ENCODE measurements at places on chromosomes 3 and 15.

- DNase-seq, result no peak
Measured at GRCh38 chr3:52839892-52840545, 5.2 kb upstream of the MUSTN1 start.

DNA sequence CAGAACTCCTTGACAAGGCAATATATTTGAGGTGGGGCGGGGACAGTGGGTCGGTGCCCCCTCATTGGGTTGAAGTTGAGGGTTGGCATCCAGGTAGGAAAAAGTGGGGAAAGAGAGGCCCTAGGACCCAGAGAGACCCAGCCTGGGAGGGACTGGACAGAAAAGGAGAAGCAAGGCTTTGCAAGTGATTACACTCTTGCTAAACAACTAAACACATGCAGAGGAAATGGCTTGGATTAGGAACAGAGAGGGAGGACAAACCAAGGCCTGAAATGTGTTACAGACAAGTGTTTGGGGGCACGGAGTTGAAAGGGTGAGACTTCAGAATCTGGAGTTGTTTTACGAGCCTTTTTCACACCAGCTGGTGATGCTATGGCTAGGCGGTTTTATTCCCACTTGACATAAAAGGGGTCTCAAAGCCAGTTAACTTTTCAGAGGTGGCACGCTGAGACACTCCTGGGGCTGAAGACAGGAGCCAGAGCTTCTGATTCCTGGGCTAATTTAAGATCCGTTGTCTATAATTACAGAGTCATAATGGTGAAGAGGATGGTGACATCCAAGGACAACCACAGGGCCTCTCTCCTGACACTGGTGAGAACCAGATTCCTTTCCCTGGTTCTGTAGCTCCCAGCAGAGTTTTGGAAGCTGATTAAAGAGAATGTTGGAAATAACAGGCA lies 7.7 kb upstream of the KCTD6 start:
- DNase-seq, result no peak

- no peak for DNase-seq
Measured at GRCh38 chr3:58095603-58096138, 87.4 kb downstream of the FLNB start.

DNA sequence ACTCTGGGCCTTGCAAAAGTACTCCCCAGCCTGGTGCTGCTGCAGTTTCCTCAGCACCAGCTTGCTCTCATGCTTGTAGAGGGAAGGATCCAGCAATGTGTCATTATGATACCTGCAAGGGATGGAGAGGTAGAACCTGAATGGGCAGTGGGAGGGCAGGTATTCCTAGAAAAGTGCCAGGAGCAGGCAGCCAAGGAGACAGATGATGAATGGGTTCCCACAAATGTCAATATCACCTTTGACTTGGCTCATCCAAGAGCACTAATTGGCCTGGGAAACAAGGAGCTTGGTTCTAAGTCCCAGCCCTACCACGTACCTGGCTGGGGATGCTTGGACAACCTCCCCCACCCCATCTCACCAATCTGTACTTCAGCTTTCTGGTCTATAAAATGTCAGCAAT lies 9.4 kb downstream of the CILP start:
- no peak for DNase-seq

DNA sequence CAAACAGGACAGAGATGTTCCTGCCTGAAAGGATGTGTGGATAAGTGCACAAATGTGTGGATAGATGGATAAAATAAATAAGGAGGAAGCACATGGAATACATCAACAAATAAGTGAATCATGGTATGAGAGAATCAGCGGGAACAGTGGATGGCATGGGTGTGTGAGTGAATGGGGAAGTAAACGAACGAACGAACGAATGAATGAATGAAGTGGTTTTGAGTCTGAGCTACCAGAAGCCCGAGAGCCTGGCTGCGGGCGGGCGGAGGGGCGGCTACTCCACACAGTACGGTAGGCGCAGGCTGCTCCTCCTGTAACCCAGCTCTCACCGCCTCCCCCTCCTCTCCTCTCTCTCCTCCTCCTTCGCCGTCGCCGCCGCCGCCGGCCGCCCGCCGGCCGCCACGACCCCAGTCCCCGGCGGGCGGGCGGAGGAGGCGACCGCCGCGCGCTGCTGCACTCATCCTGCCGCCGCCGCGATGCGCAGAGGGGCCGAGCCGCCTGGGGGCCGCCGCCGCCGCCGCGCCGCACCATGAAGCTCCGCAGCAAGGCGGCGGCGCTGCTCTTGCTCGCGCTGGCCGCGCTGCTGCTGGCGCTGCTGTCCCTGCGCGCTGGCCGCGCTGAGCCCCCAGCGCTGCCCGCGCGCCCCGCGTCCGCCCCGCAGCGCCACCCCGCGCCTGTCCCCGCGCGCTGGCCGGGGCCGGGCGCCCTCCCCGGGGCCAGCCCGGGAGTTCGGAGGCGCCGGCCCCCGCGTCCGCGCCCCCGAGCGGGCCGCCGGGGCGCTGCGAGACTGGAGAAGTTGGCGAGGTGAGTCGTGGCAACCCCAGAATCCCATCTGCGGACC lies at the start of gene GXYLT2:
Gene GXYLT2 (plus strand): TSS at position 342 of the 841 bp plus-strand sequence. CDS start 188 bp downstream, at position 530.
- DNase-seq, result peak; percentile 58

DNA sequence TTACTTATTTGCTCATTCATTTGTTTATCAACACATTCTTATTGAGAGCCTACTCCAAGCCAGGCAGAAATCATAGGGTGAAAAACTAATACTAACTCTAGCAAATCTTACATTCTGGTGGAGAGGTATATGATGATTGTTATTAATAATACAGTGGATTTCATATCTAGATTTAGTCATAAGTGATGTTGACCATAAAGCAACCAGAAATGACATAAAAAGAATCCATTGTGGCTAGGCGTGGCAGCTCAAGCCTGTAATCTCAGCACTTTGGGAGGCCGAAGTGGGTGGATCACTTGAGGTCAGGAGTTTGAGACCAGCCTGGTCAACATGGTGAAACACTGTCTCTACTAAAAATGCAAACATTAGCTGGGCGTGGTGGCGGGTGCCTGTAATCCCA lies 26.2 kb upstream of the IL20RB start:
- no peak for DNase-seq

DNA sequence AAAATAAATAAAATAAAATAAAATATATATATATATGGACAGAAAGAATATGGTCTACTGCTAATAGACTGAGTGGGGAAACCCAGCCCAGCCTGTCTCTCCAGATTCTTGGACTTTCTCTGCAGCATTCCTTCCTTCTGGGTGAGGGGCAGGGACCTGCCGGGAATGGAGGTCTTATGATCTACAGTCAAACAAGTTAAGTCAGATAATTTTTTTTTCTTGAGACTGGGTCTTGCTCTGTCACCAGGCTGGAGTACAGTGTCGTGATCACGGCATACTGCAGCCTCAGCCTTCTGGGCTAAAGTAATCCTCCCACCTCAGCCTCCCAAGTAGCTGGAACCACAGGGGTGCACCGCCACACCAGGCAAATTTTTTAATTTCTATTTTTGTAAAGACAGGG lies 33.5 kb upstream of the ZNF774 start:
- DNase-seq, result no peak

- DNase-seq, result no peak
Measured at GRCh38 chr15:99618941-99619411, 53.2 kb downstream of the MEF2A start.

- no peak for DNase-seq
Measured at GRCh38 chr3:115322901-115323300, 175.8 kb upstream of the ZBTB20 start.

DNA sequence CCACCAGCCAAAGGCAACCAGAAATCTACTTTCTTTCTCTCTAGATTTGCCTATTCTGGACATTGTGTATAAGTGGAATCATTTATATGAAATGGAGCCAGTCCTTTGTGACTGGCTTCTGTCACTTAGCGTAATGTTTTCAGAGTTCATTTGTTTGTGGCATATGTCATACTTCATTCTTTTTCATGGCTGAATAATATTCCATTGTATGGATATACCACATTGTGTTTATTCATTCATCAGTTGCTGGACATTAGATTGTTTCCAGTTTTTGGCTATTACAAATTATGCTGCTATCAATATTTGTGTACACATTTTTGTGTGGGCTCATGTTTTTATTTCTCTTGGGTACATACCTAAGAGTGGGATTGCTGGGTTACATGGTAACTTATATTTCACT lies 139.2 kb upstream of the CTDSPL start:
- no peak for DNase-seq

DNA sequence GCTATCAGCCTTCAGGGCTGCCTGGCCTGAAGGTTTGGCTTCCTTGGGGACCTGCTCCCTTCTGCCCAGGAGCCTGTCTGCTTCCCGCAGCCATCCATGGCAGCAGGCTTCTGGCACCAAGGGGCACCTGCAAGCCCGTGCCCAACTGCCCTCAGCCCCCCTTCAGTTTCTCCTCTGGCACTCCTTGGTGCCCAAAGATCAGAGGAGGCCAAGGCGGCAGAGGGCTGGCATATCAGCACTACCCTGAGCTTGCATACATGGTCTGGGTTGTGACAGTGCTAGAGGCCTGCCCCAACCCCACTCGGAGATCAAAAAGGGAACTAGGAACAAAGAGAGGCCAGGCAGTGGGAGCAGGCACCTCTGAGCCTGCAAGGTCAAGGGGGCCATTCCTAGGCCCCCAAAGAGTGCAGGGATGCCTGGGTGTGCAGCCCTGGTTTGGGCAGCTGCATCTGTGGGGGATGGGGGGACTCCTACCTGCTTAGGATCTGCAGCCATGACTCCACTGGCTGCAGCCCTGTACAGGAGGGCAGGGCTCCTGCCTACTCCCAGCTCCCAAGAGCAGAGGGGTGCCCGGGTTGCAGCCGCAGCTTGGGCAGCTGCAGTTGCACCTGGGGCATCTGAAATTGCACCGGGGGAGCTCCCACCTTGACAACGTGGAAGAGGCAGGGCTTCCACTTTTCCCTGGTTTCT lies 76.2 kb upstream of the TP63 start:
- no peak for DNase-seq

GRCh38 chr15:89845305-89845893 lies 30.7 kb upstream of the ANPEP start:
- DNase-seq, result peak; percentile 84

- no peak for DNase-seq
Measured at GRCh38 chr3:4533489-4534443, 40.6 kb downstream of the ITPR1 start.

- no peak for DNase-seq
Measured at GRCh38 chr15:89500397-89501270, 4.3 kb upstream of the RHCG start.

DNA sequence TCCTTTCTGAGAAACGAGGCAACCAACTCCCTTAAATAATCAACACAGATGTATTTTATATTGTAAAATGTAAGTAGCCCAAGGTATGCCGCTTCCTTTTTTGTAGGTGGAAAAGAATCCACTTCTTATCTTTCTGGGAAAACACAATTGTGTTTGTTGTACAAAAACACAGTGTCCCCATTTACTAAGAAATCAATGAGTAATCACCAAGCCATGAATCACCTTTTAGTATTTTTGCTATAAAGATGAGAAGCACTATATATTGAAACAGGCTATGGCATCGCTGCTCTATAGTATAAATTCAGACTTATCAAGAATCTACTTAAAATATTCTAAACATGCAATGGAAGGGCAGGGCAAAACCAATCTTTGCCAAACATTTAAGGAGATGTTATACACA lies 104.0 kb downstream of the TNIK start:
- no peak for DNase-seq

DNA sequence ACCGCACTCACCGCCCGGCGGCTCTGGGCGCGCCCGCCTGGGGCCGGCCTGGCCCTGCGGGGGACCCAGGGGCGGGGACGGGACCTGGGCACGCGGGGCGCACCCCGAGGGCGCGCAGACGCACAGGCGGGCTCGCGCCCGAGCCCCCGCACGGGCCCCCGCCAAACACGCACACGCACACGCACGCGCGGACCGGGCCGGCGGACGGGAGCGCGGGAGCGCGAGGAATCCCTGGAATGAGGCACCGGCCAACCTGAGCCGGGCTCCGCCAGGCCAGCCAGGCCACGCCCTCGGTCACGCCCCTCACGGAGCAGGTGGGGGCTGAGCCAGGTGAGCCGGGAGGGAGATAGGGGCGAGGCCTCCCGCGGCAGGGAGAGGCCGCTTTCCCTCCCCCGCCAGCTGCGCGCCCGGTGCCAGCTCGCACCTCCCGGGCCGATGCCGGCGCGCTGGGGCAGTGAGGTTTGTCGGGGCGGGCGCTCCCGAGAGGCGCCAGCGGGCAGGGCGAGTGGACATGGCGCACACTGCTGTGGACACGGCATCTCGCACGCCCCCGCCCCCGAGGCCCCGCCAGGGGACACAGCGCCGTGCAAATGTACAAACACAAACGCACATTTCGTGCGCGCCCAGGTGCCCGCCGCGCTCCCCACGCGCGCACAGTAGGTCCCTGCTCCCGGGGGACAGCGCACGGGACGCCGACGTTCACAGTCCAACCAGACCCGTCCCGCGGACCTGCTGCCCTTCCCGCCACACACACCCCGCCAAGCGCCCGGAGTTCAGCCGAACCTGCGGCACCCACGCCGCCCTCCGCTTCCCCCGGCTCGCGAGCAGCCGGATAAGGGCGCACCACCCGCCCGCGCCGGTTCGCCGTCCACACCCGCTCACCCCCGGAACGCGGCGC lies 75.9 kb upstream of the VGLL4 start:
- DNase-seq, result peak; percentile 77

- no peak for DNase-seq
Measured at GRCh38 chr3:87228316-87228715, 1.2 kb downstream of the CHMP2B start.

DNA sequence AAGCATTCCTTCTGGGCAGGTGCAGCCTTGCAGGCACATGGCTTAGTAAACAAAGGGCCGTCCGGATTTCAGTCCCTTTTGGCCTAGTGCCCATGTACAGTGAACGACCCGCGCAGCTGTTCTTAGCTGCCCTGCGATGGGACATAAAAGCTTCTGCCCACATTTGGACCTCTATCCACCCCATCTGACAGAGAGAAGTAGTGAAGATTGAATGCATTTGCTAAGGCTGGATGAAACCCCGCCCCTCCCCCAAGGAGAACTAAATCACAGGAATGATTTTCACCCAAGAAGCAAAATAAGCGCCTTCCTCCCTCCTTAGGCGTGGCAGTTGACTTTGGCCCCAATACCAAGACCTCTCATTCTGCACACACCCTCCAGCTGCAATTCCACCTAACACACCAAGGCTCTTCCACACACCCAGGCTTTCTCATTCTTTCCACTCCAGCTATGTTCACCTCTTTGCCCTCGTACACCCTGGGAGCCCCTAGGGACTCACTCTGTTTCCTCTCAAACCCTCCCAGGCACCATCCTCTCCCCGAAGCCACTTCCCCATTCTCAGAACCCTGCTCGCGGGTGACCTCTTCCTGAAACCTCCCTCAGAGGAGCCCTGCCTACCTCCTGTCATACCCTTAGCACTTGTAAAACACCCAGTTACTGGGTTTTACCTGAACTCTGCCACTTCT lies 14.1 kb upstream of the HRH1 start:
- no peak for DNase-seq

DNA sequence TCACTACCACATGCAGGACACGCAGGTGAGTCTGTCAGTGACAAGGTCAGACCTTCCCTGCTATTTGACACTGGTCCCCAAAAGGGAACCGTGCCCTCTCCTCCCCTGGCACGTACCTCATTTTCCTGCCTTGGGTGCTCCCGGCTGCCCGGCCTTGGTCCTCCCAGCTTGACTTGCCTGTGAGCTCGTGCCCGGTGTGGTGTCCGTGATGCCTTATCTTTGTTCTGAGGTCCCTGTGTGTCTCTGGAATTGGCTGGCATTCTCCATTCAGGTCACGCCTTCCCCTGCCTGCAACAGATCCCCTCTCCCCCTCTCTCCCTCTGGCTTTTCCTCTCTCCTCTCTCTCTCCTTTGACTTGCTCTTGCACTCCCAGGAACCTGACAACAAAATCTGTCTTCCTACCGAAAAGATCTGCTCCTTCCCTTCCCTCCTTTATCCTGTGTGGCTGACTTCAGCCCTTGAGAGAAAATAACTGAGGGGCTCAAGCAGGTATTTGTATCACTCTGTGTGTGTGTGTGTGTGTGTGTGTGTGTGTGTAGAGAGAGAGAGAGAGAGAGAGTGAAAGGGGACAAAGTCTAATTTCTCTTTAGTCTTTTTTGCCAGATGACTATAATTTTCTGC lies at the start of gene MASP1:
Gene MASP1 (minus strand): TSS at position 226 of the 621 bp plus-strand sequence. CDS start 105 bp downstream, at position 121.
- DNase-seq, result no peak
